Stimulated activated CD4-positive, alpha-beta T cell treated with anti-CD3 and anti-CD28 coated beads, Interleukin-1b, Interleukin-23, amount 100 ng/mL, for 1 hour (primary cell): ENCODE measurements at places on chromosomes 6 and 20.

GRCh38 chr6:122663981-122664380 lies 53.8 kb downstream of the PKIB start:
- no peak for DNase-seq

DNA sequence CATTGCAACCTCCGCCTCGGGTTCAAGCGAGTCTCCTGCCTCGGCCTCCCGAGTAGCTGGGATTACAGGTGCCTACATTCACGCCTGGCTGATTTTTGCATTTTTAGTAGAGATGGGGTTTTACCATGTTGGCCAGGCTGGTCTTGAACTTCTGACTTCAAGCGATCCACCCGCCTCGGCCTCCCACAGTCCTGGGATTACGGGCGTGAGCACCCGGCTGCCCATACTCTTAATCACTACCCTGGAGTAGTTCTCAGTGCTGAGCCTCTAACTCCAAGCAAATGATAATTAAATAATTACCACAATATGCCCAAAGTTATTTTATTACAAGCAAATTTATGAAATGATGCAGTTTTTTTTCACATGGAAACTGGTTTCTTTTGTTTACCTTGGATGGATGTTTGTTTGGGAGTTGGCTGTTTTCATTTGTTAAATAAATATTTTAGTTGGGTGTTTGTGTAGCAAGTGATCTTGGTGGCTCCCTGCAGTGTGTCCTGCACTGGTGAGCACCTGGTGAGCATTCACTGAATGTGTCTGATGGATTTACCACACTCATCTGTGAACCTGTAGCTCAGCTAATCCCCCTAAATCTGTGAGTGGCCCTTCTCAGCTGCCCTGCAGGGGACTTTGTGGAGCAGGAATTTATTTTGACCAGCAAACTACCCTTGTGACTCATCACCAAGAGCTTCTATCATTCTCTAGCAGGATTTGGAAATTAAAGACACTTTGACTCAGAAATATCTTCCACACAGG lies 36.9 kb downstream of the UTRN start:
- DNase-seq: no peak

DNA sequence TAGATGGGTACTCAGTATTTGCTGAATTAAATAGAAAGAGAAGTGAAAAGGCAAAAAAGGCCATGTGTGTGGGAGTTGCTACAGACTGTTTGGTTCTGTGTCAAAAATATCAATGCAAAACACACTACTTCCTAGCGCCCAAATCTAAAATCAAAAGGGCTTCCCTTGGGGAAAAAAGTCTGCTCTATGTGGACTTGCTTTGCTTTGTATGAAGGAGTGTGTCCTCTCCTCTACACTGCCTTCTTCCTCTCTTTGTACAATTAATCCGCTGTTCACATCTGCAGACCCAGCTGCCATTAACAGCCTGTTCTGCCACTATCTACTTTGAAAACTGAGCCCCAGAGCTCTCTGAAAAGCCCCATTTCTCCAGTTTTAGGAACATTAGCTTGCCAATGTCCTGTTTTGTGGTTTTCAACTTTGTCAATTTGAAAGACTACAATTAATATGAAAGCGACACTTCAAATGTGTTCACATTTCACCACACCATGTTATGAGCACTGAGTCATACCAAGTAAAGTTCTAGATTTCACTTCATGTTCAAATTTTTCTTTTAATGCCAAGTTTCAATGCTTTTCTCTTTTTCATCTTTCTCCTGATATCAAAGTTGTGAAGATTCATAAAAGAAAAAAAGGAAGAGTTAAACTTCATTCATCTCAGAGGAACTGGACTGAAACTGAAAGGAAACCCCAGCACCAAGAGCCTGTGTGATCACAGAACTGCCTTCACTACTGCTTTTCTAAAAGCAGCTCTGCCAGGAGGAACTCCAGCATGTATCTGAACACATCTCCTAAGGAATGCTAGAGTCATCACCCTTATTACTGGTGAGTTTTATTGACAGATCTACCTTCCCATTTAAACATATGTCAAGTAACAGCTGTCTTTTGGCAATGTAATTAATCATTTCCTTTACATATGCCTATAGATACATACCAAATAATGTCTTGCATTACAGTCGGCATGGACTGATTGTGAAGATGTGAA lies 102.6 kb downstream of the KIF13A start:
- no peak for DNase-seq

GRCh38 chr6:136037876-136038460 lies 186.5 kb downstream of the PDE7B start:
- DNase-seq: no peak

GRCh38 chr6:68633972-68634725 lies 933 bp upstream of the ADGRB3 start:
- no peak for DNase-seq

DNA sequence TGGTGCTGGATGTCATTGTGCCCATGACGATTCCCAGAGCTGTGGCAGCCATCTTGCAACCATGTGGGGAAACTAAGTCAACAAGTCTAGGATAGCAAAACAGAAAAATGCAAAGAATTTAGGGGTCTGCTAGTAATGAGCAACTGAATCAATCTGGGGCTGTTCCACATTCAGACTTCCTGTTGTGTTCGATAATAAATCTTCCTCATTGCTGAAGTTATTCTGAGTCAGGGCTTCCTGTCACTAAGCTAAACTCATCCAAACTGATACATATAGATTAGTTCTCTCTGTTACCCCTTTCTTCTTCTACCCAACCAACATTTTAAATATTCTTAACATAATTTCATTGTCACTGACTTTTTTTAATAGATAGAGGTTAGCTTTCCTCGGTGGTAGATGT lies 205.9 kb downstream of the HACE1 start:
- DNase-seq: no peak

- no peak for DNase-seq
These were observed 203.3 kb upstream of the LAMP5 start for GRCh38 chr20:9311132-9311531.

- DNase-seq: no peak
These were observed 75.1 kb upstream of the DUSP22 start for GRCh38 chr6:217048-217659.

DNA sequence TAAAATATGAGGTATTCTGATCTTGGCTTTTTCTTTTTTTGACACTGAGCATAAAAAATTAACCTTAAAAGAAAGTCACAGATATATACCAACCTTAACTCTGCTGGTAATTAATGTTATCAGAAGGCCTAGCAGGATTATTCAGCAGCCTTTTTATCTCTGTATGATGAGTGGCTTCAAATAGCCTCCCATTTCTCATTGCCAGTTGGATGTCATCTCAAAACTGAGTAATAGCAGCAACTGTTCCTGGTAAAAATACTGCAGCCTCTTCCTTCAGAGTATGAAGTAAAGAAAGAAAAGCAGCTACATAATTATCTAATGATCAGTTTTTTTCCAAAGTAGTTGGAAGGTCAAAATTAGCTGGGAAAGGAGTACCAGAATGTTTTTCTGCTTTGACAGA lies 24.9 kb upstream of the HDGFL1 start:
- no peak for DNase-seq

- DNase-seq: no peak
These were observed 98.0 kb downstream of the FNDC1 start for GRCh38 chr6:159267165-159267564.

DNA sequence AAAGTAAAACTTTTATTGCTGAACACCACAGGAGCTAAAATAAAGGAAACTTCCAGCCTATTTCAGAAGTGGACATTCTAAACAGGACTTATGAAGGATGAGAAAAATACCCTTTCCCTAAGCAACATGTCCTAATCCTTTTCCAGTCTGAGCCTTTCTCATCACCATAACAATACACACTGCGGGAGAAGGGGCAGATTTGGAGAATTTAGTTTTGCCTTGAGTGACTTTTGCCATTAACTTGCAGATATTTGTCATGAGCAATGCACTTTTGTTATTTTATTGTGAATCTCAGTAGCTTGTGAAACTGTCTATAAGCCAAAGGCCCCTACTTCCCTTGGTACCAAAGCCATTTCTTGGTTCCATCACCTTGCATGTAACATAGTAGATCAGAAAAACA lies 53.0 kb upstream of the OLIG3 start:
- no peak for DNase-seq
